NCI-H510A treated with DMSO at 0.1 percent for 48 hours (cell line): ENCODE measurements at places on chromosomes 2 and 18.

DNA sequence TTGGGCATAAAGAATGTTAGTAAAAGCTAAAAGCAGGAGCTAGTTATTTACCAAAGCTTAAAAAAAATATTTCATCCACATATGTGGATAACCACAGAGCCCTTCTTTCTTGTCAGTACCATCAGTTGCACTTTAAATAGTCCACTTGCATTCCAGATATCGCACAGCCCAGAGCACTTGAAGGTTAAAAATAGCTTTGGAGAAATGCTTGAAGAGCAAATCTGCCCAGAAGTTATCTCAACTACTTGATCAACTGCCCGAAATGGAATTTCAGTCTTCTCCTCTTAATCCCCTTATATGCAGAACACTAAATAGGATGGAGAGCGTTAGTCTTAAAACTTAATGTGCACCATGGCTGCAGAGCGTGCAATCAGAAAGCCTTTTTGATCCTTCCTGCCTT, 148.3 kb downstream of the PLEKHA3 start:
- DNase-seq, result no peak

DNA sequence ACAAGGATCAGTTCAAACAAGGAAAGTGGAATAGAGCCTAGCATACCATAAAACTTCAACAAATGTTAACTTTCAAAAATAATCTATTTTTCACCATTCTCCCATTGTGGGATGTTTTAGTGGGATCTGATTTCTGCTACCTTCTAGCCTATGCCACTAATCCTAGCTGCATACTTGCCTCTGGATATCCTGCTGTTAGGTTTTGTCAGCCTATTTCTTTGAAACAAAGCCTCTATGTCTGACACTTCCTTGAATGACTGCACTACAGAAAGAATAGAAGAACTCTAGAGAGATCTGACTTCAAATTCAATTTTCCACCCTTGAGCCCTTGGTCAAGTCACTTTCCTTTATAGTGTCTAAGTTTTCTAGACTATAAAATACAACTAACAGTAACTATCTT, 291.5 kb downstream of the PTH2R start:
- DNase-seq, result no peak

DNA sequence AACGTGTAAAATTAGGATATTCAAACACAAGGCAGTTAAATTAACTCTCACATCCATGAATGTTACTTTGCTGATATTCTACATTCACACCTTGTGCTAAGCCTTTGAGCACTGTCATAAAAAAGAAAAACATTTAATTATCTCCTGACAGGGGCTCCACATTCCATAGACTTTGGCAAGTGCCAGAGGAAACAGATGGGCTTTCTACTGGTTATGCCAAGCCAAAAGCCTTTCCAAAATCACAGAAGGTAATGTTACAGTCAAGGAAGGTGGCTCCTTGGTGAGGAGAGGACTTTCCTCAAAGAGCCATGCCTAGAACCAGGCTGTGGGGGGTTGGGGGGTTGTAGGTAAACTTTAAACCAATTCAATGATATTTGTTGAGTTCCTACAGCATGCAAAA, 12.4 kb downstream of the MYO5B start:
- no peak for DNase-seq

- no peak for DNase-seq
Observed at GRCh38 chr2:237350070-237350469, 63.9 kb downstream of the COL6A3 start.

GRCh38 chr18:12637901-12638643, 19.8 kb downstream of the SPIRE1 start:
- no peak for DNase-seq

- no peak for DNase-seq
Observed at GRCh38 chr2:43214253-43214652, 12.2 kb downstream of the ZFP36L2 start.

DNA sequence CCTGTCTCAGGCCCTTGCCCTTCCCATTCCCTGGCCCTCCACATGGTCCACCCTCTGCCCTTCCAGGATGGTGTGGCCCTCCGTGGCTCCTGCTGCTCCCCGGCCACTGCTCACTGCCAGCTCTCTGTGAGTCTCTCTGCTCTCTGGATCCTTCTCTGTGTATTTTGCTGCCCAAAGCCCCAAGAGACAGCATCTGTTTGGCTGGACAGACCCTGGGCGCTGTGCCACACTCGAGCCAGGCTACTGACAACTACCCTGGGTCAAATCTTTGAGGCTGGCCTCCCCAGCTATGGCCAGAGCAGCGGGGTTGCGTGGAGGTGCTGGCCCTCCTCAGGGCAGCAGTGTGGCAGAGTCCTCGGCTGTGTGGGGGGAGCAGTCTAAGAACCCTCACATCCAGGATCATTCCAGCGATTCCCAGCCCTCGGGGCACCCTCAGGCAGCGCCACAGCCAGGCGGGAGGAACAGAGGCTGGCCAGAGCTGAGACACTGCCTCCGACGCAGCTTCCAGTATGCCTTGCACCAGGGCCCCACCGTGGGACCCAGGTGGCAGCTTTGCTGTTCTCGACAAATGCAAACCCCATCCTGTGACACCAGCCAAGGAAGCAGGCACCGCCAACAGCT, 139.4 kb upstream of the GLI2 start:
- DNase-seq, result no peak

DNA sequence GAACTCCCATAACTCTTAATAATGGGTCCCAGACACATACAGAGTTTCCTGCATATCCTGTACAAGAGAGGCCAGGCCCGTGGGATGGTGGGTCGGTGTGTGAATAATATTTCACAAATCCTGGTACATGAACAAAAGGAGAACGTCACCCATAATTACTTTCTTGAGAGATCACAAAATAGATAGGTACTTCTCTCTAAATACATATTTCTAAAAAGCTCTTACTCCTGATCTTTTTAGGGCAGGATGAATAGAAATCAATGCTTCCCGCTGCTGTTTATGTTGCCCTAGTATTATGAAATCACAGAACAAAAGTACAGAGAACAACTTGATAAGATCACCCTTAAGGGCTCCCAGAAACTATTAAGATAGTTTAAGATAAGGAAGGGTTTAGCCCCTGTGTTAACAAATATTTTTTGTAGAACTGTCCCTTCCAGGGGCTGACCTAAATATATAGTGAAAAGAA, 5.4 kb downstream of the IRS1 start:
- no peak for DNase-seq

DNA sequence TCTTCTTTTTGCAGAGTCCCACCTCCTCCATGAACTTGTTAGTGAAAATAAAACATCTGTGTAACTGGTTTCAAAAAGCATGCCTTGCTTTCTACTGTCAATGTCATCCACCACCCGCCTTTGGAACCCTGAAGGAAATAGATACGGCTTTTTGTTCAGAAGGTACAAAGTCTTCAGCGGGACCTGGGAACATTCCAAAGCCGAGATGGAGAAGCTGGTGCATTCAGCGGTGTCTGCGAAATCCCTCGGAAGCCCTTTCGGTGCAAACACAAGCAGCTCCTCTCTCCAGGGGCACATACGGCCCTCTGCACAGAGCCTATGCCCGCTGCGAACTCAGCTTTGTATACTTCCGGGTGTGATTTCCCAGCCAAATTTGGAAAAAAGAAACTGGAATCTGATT, 555.8 kb upstream of the SALL3 start:
- DNase-seq, result no peak

GRCh38 chr2:46780801-46781445, 134.7 kb downstream of the MCFD2 start:
- DNase-seq, result no peak

DNA sequence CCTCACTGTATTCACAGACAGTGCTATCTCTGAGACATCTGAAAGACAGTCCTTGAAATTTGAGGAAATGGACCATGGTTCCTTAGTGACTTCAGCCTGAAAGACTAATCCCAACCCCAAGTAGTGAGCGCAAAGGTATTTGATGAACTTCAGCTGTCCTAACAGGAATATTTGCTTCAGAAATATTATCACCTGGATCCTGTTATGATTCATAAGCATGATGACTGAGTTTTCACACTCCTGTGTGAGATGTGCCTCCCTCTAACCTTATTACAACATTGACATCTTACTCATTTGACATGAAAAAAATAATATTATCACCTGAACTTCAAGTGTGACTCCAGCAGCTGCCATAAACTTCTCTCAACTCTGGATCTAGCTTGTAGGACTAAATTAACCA, 11.6 kb upstream of the MRPL19 start:
- DNase-seq, result no peak
